Right lung (tissue), 10 donors: ENCODE measurements at places on chromosomes 7 and 10.
A peak's percentile ranks its signal among the peaks of the same experiment; 100 is the strongest.

GRCh38 chr7:38410056-38410455 lies 136.6 kb upstream of the TARP start:
- DNase-seq: no peak

DNA sequence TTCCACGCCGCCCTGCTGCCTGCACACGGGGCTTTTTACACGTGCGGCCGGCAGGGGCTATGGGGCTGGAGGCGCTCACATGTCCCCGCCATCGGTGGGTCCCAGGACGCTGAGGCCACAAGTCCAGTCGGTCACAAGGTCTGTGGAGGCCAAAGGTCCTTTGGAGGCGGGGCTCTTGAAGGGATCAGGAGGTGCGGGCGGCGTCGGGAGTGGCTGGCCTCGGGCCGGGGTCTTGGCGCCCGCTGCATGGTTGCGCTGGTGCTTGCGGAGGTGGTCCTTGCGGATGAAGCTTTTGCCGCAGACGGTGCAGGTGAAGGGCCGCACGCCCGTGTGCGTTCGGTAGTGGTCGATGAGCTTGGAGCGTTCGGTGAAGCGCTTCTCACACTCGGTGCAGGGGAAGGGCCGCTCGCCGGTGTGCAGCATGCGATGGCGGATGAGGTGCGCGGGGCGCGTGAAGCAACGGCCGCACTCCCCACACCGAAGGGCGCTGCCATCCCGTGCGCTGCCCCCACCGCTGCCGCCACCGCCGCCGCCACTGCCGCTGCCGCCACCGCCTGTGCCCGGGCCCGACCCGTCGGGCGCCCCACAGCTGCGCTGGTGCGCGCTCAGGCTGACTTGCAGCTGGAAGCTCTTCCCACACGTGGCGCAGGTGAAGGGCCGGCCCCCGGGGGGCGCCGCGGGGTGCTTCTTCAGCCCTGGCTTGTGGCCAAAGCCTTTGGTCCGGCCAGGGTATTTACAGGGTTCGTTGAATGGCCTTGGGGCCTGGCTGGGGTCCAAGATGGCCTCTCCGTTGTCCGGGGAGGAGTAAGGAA lies 13.7 kb upstream of the ZNF777 start:
- DNase-seq: no peak

GRCh38 chr10:21347043-21347784 lies 178.3 kb downstream of the SKIDA1 start:
- DNase-seq: no peak

- DNase-seq: no peak
These were observed 39.4 kb downstream of the ABLIM1 start for GRCh38 chr10:114618722-114619121.

DNA sequence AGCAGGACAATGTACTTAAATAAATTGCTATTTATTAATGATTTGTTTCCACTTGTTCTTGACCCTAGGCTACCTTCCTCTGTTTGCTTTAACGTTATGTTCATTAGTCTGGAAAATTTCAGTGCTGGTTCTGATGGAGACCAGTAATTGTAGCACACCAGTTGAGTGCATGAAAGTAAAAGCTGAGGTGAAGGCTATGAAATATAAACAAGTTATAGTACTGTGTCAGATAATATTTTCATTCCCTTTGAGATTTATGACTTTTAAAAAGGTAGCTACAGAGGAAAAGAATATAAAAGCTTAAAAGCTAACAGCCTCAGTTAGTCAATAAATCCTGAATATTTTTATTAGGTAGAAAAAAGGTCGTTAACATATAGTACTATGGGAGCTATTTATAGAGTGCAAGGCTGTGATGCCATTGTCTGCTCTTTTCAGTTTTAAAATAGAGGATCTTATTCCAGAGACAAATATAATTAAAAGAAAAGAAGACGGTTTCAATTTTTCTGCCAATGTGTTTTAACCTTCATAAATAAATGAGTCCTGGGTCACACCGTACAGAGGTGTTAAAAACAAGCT lies 351.8 kb upstream of the ETV1 start:
- no peak for DNase-seq

DNA sequence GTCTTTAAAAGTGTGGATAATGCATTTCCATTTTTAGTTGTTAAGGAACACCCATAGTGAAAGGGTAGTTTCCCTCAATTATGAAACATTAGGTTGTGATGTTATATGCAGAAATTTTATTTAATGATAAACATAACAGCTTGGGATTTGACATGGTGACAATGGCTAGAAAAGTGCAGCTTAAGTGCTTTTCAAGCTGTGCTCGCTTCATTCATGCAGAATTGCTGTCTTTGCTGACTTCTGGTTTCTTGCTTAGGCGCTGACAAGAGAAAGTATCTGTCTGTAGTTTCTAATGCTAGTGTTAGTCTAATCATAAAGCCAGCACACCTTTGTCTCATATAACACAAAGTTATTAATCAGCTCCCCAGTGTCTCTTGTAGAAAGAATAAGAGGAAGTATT lies 170.0 kb downstream of the ARL5B start:
- no peak for DNase-seq

GRCh38 chr10:126278851-126279250 lies 109.4 kb downstream of the ADAM12 start:
- DNase-seq: no peak

GRCh38 chr10:12214093-12214492 lies 18.1 kb downstream of the CDC123 start:
- no peak for DNase-seq

GRCh38 chr10:61197057-61197456 lies 253.1 kb upstream of the RHOBTB1 start:
- peak; percentile 83 for DNase-seq

GRCh38 chr10:68109331-68109730 lies at the start of gene MYPN:
MYPN (plus strand) TSS chr10:68109488; CDS start chr10:68121439, 11,951 bp downstream.
- DNase-seq: no peak

DNA sequence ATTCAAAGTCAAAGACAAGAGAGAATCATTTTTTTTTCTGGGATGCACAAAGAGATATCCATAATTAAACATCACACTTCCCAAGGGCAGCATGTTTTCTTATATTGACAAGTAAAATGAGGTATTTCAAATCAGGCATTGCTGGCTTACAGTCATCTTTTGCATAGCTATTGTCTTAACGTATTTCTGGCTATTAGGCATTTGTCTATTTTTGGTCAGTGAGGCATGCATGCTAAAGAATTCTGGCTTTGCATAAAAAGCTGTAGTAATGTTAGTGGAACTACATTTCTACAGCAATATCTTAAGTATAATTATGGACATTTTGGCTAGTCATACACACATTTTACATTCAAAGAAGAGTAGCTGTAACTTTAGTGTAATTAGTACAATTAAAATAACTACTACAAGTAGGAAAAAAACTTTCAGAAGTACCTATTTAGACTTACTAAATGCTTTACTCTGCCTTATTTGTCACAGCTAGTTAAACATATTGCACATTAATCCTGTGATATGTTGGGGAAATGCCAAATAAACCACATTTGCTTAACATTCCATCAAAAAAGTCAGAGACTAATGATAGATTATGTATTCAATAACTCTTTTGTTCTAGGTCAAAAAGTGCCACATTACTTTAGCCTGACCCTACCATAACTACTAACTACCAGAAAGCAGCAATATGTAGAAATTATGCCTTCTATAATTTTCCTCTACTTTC lies 76.4 kb downstream of the RELN start:
- DNase-seq: no peak

GRCh38 chr10:88379575-88379974 lies 203.5 kb downstream of the RNLS start:
- no peak for DNase-seq

GRCh38 chr7:35761871-35762677 lies 38.8 kb upstream of the SEPTIN7 start:
- DNase-seq: no peak

- no peak for DNase-seq
These were observed 222.7 kb upstream of the C7orf33 start for GRCh38 chr7:148367731-148368475.

DNA sequence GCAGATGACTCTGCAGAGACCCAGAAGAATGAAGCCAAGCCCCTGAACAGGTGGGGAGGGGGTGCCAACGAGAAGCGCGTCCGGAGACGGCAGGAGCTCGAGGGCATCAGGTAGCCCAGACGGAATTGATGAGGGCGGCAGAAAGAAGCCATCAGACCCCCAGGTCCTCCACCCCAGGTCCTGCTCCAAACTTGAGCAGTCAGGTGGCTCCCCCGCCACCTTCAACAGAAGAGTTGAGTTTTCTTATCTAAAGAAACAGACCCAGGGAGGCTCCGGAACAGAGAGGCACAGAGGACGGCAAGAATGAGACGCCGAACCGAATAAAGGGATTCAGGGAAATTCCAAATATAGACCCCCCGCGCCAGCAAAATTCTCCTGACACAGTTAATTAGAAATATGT lies 22.2 kb downstream of the RGS10 start:
- no peak for DNase-seq

DNA sequence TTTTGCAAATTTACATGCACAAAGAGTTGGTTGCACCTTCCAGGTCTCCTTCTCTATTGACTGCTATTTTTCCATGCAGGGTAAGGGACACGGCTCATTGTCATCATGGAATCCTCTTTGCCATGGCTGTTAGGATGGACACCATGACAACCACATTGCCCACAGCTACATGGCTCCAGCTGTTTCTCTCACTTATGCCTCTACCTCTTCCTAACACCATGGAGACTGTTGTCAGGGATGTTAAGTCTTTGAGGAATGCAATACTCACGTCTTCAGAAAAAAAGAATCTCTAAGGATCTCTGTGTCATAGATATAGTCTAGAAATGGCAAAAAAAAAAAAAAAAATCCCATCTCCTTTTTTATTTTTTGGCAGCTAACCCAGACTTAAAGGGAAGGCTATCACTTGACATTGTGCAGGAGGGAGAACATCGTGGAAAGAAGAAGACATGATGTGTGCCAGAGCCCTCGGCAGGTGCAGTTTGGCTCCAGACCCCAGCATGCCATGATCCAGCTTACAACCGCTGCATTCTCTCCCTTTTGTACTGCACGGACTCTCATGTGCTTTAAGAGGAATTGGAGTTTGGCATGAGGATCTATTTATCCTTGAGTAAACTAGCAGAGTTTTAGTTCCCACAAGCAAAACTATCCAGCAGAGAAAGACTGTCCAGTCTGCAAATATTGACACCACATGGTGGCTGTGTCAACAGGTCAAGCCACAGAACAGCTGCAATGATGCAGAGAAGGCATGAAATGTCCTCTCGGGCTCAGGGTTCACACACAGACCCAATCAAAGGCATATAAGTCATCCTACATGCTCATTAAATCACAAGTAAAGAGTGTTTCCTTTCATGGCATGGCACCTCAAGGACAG lies 70.8 kb downstream of the FRMD4A start:
- DNase-seq: no peak

DNA sequence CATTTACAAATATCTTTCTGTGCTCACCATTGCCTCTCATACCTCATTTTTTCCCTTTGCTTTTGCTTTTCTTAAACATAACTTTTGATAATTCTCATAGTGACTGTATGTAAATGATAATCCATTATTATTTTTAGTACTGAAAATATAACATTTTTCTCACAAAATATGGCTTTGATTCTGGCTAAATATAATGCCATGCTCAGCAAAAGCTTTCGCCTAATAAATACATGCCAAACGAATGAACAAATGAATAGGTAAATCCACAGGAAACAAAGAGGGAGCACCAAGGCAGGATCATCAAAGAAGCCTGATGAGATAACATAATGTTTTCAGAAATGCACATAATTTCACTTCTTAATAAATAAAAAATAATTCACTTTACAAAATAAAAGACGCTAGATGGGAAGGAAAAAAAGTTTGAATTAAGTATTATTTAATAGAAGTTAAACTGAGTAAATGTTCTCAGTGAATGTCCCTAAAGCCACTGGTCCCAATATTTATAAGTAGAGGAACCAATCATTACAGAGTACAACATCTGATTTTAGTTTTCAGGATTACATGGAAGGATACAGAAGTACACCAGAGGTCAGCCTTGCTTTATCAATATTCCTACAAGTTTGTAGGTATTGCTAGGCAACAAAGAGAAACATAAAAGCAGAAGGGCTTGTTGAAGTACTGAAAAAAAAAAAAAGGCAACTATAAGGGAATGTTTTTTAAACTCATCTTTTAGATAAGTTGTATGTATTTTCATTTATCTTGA lies 52.3 kb downstream of the RNLS start:
- DNase-seq: no peak

DNA sequence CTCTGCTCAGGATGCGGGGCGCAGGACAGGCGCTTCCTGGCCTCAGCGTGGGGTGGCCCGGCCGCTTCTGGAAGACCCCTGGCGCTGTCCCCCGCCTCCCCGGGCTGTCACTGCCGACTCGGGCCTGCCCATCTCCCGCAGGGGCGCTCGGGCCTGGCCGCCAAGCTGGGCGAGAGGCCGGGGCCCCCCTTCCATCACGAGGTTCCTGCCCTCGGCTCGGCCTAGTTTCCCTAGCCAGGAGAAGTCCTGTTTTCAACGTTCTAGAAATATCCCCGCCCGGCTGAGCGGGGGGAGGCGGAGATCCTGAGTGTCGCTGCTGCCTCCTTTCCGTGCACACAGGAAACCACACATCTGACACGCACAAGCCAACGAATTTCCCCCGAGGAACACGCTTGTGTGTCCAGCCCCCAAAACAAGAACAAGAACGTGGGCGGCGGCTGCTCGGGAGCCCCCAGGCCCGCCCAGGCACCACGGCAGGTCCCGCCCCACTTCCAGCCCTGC lies 33.7 kb downstream of the AP5Z1 start:
- no peak for DNase-seq

DNA sequence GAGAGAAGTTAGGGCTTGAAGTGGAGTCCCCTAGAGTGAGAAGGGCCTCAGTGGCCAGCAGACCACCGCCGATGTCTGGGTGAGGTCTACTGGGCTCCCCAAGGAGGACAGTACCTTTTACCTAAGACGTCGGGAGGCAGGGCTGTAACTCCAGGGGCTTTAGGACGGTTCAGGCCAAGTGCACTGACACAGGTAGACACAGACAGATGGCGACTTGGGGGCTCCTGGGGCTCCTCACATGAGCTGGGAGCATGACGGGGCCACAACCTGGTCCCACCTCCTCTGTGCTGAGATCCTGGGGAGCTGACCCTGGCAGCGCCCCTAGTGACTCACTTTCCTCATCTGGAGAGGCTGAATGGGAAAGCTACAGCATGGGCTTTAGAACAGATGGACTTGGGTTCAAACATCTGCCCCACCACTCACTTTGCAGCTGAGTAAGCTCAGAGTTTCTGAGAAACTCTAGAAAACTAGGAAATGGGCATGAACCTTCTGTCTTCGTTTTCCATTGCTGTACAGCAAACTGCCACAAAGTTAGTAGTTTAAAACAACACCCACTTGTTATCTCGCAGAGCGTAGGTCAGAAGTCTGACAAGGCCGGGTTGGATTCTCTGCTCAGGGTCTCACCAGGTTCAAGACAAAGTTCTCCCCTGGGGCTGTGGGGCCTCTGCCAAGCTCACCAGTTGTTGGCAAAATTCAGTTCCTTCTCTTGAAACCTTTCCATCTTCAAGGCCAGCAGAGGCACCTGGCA lies 4.7 kb upstream of the COMTD1 start:
- DNase-seq: no peak

DNA sequence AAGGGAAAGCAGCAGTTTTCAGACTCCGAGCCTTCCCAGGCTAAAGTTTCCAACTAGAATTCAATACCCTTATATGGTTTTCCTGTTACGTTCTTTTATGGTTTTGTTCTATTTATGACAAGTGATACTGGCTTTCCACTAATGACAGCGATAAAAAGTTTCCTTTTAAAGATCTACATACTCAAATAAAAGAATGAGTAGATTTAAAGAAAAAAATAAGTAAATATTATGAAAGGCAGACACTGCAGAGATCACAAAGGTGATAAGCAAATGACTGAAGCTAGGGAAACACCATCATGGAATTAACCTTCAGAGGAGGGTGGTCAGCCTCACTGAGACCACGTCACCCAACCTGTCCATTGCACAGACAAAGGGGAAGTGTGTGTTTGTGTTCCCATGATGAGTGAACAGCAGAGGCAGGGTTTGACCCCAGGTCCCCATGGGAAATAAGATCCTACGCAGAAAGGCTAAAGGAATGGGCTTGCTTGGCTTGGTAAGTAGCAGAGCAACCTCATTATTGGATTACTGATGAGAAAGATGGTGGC lies 4.0 kb downstream of the VSIR start:
- DNase-seq: no peak
